ENCODE measurements at places on chromosomes 13 and 19. TPM values are rescaled to one million over a fixed set of nuclear protein-coding genes. Genes with fewer than 3 reads are reported as not detected.

Gene ANGPTL4
- 4.4 TPM for total RNA-seq

- H3K36me3 ChIP-seq: no peaks in the 10 kb centered on the region
- H3K27me3 ChIP-seq: peaks cover 2% of the 10 kb centered on the region
- no peak overlapping the region for H3K4me3 ChIP-seq
- no peaks in the 10 kb centered on the region for H3K4me1 ChIP-seq
- no peak for DNase-seq
Measured at GRCh38 chr19:30795727-30796126, 423.5 kb downstream of the ZNF536 start.

Gene ERICH6B
- not detected for total RNA-seq

Gene MKNK2
- 61.7 TPM for total RNA-seq

- no peaks in the 10 kb centered on the region for H3K36me3 ChIP-seq
- H3K4me1 ChIP-seq: no peaks in the 10 kb centered on the region
- no peak for DNase-seq
- no peak overlapping the region for H3K27ac ChIP-seq
Measured at GRCh38 chr19:40553885-40554857, 22.5 kb upstream of the SHKBP1 start.

DNA sequence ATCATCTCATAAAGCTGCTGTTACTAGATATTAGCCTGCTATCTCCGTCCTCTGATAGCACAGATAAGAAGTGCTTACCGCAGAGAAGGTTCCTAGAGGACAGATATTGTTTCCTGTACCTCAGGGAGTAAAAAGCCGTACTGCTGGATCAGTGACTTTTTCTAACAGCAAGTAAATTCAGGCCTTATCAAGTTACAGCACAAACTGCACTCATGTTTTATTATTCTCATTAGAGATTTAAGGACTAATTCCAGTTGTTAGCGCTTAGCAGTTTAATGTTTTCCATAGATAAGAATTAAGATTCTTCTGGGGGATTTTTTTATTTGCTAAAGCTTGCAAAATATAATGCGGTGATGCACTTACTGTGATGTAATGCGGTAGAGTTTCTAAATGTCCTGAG lies 119.0 kb upstream of the OBI1 start:
- no peak for DNase-seq
- H3K27ac ChIP-seq: no peak overlapping the region
- no peaks in the 10 kb centered on the region for H3K4me1 ChIP-seq

GRCh38 chr19:17138937-17139598 lies 63.5 kb downstream of the MYO9B start:
- no peak overlapping the region for H3K4me3 ChIP-seq
- H3K4me1 ChIP-seq: peaks cover 39% of the 10 kb centered on the region
- H3K36me3 ChIP-seq: peaks cover 21% of the 10 kb centered on the region
- peaks cover 1% of the 10 kb centered on the region for H3K27me3 ChIP-seq
- no peak for DNase-seq
- H3K27ac ChIP-seq: no peak overlapping the region

Gene TMEM91
- total RNA-seq: 1.5 TPM

Gene ZNF302
- 9.6 TPM for total RNA-seq

DNA sequence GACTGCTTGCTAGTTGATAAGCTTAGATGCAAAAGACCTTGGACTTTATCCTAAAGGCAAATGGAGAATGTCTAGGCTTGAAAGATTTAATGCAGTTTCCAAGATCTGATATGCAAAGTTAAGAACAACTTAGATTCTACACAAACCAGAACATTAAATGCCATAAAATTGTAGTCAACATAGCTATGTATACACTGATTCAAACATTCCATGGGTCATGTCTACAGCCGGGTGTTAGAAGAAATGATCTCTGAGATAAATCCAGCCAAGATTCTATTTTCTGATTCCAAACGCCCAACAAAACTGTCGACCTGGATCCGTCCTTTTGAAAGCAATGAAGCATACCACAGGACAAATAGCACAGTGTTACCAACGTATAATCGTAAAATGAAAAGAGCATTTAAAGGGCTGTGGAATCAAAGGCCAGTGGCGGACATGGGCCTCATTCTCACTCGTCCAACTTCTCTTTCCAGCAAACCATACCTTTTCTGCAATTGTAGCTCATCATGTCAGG lies 52.7 kb downstream of the KCTD12 start:
- peaks cover 6% of the 10 kb centered on the region for H3K4me1 ChIP-seq
- no peak for DNase-seq
- H3K4me3 ChIP-seq: no peak overlapping the region
- H3K36me3 ChIP-seq: no peaks in the 10 kb centered on the region
- no peak overlapping the region for H3K27ac ChIP-seq

GRCh38 chr13:113882267-113882630 lies 18.4 kb upstream of the GAS6 start:
- H3K4me1 ChIP-seq: peaks cover 25% of the 10 kb centered on the region
- no peak overlapping the region for H3K4me3 ChIP-seq
- no peaks in the 10 kb centered on the region for H3K36me3 ChIP-seq
- no peak for DNase-seq

- H3K4me1 ChIP-seq: peaks cover 54% of the 10 kb centered on the region
- H3K27ac ChIP-seq: peak overlapping the region; percentile 87
- no peak for DNase-seq
- H3K27me3 ChIP-seq: peaks cover 4% of the 10 kb centered on the region
- peak overlapping the region; percentile 88 for H3K4me3 ChIP-seq
Measured at GRCh38 chr19:3368441-3368795, 2.0 kb downstream of the NFIC start.

DNA sequence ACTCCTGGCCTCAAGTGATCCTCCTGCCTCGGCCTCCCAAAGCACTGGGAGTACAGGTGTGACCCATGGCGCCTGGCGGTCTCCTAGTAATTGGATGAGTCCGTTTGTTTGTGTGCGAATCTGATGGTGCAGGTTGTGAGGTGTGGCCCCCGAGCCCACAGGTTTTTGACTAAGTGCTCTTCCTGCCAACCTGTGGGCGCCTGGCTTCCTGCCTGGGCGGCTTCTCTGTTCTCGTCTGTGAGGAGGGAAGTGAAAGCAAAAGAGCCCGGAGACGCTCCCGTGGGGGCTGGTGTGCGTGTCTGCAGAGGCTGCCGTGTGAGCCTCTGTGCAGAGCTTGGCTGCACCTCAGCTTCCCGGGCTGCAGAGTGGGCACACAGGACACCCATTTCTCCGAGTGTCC lies 10.0 kb downstream of the ARHGAP45 start:
- no peak overlapping the region for H3K27ac ChIP-seq
- no peak overlapping the region for H3K4me3 ChIP-seq
- peaks cover 6% of the 10 kb centered on the region for H3K27me3 ChIP-seq
- H3K4me1 ChIP-seq: peaks cover 9% of the 10 kb centered on the region
- H3K36me3 ChIP-seq: no peaks in the 10 kb centered on the region
- DNase-seq: no peak

Gene ACP7
- not detected for total RNA-seq

DNA sequence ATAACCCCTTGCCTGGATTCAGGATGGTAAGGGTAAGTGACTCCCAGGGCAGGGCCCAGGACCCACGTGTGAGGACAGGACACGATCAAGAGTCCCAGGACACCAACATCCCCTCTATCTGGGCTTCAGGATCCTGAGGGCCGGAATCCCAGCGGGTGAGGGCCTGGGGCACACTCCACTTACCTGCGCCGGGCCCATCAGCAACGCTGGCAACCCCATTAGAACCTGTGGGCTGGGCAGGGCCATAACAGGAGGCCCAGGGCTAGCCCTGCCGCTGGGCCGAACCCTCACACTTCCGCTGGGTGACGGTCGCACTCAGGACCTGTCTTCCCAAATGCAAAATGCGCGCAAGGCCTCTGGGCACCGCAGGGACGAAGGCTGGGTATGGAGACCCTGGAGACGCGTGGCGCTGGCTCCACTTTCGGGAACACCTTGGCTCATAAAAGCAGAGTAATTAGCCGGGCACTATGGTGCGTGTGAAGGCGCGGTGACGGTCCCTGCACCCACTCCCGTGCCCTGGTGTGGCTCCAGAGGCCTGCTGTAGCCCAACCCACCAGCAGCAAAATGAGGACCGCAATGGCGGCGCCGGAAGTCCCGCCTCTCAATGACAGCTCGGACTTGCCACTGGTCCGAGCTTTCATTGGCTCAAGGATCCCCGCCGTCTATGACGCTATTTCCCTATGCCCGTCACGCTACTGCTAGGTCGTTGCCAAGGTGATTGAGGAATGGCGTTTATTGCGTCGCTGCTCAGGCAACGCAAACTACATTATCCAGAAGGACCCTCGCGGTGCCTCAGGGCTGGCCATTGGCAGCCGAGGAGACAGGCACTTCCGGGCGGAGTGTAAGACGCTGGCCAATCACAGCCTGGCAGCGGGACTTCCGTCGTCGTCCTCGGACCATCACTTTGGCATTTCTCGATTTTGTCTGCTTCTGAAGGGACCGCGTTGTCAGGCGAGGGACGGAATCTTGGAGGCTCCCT lies at the start of gene ZNF132:
TSS of gene ZNF132 (minus strand) at position 578 of the 979 bp plus-strand sequence. CDS start at position 246, 332 bp downstream.
- peaks cover 67% of the 10 kb centered on the region for H3K36me3 ChIP-seq
- peak within 1 kb of the TSS; percentile 97 for H3K27ac ChIP-seq
- peaks cover 13% of the 10 kb centered on the region for H3K27me3 ChIP-seq

GRCh38 chr13:113736258-113736731 lies 22.7 kb upstream of the TMEM255B start:
- H3K36me3 ChIP-seq: no peaks in the 10 kb centered on the region
- no peak overlapping the region for H3K4me3 ChIP-seq
- no peak for DNase-seq
- H3K27me3 ChIP-seq: peaks cover 30% of the 10 kb centered on the region

Gene GGN
- 2.3 TPM for total RNA-seq

- peaks cover 3% of the 10 kb centered on the region for H3K27me3 ChIP-seq
- no peak for DNase-seq
- H3K4me3 ChIP-seq: no peak overlapping the region
- no peak overlapping the region for H3K27ac ChIP-seq
Measured at GRCh38 chr13:110037925-110038573, 251.7 kb upstream of the IRS2 start.

- H3K36me3 ChIP-seq: no peaks in the 10 kb centered on the region
- no peak overlapping the region for H3K4me3 ChIP-seq
- no peak for DNase-seq
Measured at GRCh38 chr19:20349206-20349605, 182.2 kb downstream of the ZNF486 start.

DNA sequence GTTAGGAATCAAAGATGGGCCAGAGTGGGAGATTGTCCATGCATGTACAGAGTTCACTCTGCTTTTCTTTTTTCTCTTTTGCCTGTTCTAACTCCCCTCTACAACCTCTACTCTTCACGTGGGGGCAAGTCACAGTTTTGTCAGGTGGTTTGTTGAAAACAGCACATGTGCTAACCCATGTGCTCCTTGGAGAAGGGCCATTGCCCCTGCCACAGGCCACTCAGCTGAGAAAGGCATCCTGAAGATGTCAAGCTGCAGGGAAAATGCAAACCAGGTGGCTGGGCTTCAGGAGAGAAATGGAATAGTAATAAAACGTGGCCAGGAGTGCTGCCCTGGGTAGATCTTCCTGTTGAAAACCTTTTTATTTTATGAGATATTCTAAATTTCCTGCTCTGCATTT lies 35.3 kb upstream of the SLC10A2 start:
- H3K4me3 ChIP-seq: no peak overlapping the region
- no peaks in the 10 kb centered on the region for H3K4me1 ChIP-seq
- H3K36me3 ChIP-seq: peaks cover 5% of the 10 kb centered on the region
- DNase-seq: no peak
- H3K27ac ChIP-seq: no peak overlapping the region
- H3K27me3 ChIP-seq: peaks cover 2% of the 10 kb centered on the region
